ENCODE measurements at places on chromosomes 4 and X. TPM values are rescaled to one million over a fixed set of nuclear protein-coding genes. Genes with fewer than 3 reads are reported as not detected.

GRCh38 chr4:44985152-44985551 lies 258.8 kb upstream of the GNPDA2 start:
- no peak for DNase-seq

WDR17 gene
- total RNA-seq = 0.84 TPM

NLRP2B gene
- not detected for total RNA-seq

VEGFC gene
- total RNA-seq = 28.4 TPM

DNA sequence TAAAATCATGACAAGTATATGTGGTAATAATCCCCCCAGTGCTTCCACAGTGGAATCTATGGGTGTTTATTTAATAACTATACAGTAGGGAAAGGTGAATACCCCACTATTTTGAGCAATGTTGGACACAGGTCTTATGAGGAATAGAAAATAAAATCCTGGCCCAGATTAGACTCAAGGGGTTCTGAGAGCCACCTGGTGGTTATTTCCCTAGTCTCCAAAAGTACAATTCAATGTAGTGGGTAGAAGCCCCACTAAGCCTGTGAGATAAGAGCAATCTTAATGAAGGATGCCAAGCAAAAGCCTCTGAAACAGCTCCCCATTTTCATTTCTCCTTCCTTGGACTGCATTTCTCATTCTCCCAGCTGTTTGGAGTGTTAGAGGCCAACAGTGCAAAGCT lies 328.2 kb upstream of the NR3C2 start:
- DNase-seq = no peak

All from omental fat pad (tissue), 4 donors.